ENCODE measurements at places on chromosomes 2 and 18.

GRCh38 chr2:194252127-194252526 is 1404.9 kb upstream of the SLC39A10 start:
- DNase-seq = no peak

DNA sequence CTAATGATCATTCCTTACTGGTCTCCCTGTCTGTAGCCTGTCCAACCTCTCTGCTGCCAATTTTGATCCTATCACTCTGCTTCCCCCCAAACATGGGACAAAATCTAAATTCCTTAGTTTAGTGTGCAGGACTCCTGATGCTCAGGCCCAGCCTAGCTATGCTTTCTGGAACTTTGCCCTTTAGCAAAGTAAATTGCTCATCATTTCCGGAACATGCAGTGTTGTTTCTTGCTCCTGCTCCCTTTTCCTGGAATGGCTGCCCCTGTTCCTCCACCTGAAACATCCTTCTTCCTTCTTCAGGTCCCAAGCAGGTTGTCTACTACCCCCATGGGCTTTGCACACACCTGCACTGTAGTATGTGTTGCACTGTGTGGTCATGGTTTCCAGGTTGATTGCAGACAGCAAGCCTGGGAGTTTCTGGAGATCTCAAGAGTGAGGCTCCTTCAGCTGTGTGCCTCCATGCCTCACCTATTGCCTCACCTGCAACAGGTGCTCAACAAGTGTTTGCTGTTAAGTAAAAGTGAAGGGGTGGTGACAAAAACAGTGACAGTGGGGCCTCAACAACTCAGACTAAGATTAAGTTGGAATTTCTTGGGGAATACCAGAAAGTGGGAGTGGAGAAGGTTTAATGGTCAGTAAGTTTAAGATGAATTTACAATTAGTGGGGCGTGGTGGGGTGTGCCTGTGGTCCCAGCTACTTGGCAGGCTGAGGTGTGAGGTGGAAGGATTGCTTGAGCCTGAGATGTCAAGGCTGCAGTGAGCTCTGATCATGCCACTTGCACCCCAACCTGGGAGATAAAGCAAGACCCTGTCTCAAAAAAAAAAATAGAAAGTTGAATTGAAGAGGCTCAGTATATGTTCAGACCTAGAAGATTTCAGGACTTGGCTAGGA is 120.0 kb downstream of the DNAH6 start:
- DNase-seq = no peak

GRCh38 chr2:45821558-45822271 is 170.2 kb downstream of the PRKCE start:
- DNase-seq = no peak

- no peak for DNase-seq
Measured at GRCh38 chr2:5538772-5539171, 153.4 kb upstream of the SOX11 start.

DNA sequence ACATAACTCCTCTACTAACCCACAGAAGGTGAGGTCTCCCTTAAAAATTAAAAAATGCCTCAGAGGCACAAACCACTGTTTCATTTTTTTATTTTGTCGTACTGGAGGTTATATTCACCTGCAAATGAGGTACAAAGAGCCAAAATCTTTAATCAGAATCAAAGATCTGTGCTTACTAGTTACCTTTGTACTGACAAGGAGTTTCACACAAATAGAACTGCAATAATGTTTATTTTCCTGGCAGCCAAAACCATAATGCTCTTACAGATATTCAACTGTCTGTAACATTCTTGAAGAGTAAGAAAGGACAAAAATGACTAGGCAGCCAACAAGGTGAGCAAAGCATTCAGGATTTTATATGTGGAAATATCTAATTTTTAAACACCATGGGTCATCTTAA is 105.1 kb upstream of the NOL4 start:
- no peak for DNase-seq

DNA sequence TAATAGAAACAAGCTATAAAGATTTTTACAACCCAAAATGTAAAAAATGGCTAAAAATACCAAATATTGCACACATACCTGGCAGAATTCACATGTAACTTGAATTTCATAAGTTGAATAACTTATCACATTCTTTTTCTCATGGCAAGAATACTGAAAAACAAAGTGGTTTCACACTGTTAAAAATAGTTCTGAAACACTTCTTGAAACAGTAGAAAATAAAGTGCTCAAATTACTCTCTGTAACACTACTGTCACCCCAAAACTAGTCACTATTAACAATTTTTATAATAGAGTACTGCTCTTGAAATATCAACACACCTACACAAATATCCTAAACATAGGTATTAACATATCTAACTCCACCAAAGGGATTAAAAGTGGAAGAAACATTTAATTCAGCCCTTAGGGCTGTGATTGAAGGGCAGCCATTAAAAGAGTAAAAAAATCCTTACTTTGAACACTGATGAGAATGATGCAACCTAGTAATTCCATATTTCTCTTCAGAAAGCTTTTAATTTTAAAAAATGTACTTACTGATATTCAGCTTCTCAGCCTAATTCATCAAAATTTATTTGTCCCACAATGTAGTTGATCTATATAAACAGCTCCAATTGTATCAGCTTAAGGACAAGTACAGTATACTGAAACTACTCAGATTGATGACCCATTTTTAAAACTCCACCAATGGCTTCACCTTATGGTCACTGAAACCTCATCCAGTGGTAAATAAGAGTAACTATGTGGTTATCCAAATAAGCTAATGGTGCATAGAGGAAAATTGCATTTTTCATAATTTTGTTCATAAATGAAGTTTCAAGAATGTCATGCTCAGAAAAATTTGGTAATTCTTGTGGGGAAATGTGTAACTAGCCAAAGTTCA is 31.4 kb downstream of the ATF2 start:
- no peak for DNase-seq

DNA sequence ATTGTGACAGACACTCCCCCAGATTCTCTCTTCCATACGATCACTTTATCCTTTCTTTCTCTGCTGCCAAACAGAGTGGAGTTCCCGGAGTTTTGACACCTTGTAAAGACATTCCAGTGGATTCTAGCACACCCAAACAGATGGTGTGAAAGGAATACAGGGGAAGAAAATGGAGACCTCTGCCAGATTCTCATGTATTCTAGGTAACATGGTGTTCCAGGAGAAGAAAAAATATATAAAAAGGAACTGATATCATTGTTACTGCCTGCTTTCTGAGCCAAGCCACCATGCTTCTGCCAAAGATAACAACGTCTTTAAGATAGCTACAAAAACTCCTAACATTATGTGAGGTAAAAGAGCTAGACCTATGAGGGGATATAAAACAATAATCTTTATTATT is 136.5 kb downstream of the TXNL1 start:
- DNase-seq = no peak

GRCh38 chr2:99520195-99520594 is 30.4 kb upstream of the REV1 start:
- DNase-seq = no peak

DNA sequence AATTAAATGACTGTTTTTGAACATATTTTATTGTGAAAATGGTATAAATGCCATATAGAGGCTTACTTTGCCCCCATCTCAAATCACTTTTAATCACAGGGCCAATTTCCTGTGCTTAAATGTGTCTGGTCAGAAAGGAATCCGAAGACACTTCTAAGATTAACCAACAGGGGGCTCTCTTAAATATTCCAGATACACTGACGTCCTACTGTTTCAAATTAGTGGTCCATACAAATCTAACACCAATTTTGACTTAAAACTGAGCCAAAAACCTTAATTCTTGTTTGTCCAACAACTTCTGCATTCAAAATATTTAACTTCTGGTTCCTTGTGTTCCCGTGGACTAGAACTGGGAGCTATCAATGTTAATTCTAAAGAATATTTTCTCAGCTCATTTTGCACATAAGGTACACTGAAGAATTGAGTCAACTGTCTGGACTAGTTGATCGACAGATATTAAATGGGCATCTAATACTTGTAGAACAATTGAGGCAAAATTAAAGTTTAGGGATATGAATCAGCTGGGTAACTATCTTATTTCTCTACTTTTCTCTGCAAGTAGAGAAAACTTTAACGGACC is 557.5 kb downstream of the ARHGAP15 start:
- peak; percentile 37 for DNase-seq

DNA sequence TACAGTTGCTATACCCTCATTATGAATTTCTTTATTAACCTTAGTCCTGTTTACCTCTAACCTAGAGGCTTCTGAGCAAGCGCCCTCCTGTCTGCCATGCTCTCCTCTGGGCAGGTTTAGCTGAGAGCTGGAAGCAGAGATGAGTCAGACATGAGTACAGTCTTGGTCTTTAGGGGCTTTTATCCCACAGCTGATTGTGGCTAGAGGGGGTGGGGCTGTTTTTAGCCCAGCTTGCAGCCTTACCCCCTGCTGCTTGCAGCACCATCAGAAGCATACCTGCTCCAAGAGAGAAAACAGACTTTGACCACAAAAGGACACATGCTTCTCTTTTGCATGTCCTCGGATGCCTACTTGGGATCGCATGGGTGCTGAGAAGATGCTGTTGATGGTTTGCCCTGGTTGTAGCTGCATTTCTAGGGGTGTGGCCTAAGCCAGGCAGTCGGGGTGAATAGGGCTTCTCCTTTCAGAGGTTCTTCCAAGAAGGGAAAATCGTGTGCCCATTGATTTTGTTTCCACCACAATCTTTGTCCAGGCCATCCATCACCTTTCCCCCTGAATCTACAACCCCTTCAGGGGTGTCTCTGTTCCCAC is 115.0 kb upstream of the LGALSL start:
- no peak for DNase-seq

- DNase-seq = peak; percentile 9
Measured at GRCh38 chr18:54203914-54204313, 20.6 kb downstream of the MBD2 start.

- no peak for DNase-seq
Measured at GRCh38 chr2:33219114-33219513, 257.3 kb upstream of the RASGRP3 start.

GRCh38 chr2:189178726-189179569 is 613 bp downstream of the COL5A2 start:
- DNase-seq = no peak

- no peak for DNase-seq
Measured at GRCh38 chr2:218992703-218993344, 398 bp downstream of the CRYBA2 start.

- no peak for DNase-seq
Measured at GRCh38 chr2:177327009-177327408, 62.5 kb upstream of the NFE2L2 start.

- DNase-seq = no peak
Measured at GRCh38 chr18:64528646-64529045, 379.8 kb upstream of the LINC00305 start.

DNA sequence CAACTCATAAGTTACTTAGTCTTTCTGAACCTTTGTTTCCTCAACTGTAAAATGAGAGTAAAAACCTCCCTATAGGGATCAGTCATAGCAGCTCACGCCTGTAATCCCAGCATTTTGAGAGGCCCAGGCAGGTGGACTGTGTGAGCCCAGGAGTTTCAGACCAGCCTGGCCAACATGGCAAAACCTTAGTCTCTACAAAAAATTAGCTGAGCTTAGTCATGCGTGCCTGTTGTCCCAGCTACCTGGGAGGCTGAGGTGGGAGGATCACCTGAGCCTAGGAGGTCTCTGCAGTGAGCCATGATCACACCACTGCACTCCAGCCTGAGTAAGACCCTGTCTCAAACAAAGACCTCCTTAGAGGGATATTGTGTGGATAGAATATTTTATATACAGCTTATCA is 2.3 kb downstream of the GPR155 start:
- DNase-seq = no peak

- DNase-seq = no peak
Measured at GRCh38 chr2:160913323-160913722, 246.9 kb upstream of the TANK start.

Data from B cell (primary cell).